Mucosa of descending colon (tissue), 3 donors: ENCODE measurements at places on chromosomes 1 and 21.
A peak's percentile ranks its signal among the peaks of the same experiment; 100 is the strongest.

DNA sequence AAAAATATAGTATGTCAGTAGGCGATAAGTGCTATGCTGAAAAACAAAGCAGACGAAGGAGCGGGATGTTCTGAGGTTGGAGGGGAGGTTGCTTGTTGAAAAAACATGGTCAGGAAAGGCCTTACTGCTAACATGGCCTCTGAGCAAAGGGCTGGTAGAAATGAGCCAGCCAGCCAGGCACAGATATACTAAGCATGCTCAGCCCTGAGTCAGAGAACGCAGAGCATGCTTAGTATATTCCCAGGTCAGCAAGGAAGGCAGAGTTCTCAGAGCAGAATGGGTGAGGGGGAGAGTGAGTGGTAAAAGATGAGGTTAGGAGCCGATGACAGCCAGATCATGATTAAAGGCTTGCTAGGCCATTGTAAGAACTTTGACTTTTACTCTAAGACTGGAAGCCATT lies 36.7 kb downstream of the ZBTB40 start:
- no peak for DNase-seq

GRCh38 chr1:39643705-39644104 lies 4.3 kb upstream of the HEYL start:
- DNase-seq: no peak

GRCh38 chr1:55639051-55639450 lies 423.9 kb upstream of the USP24 start:
- DNase-seq: peak; percentile 12

GRCh38 chr1:15033264-15033663 lies 120.3 kb upstream of the TMEM51 start:
- DNase-seq: no peak

GRCh38 chr1:29062157-29062942 lies 61.4 kb downstream of the TMEM200B start:
- DNase-seq: no peak

GRCh38 chr1:36516372-36517010 lies 33.8 kb upstream of the CSF3R start:
- no peak for DNase-seq

DNA sequence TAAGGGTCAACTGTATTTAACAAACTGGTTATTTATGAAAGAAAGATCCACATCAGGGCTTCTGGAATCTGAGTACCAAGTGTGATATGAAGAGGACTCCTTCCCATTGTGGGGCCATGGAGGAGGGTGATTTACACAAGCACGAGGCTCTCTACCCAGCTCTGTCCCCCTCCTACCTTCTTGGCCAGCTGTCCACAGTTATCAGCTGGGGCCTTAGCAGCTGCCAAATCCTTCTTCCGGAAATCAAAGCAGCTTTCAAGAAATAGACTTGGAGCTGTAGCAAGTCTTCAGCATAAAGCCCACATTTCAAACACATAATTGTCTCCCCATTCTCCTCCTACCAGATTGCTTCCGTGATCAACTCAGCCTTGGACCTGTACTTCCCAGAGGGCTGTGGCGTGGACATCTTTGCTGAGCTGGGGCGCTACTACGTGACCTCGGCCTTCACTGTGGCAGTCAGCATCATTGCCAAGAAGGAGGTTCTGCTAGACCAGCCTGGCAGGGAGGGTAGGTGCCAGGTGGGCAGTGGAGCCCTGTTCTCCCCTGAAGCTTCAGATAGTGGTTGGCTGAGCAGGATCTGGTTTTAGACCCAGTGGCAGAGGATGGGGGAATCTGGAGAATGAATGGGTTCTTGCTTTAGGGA lies 15.5 kb downstream of the AZIN2 start:
- no peak for DNase-seq

- no peak for DNase-seq
Measured at GRCh38 chr1:36653850-36654249, 171.1 kb upstream of the CSF3R start.

- DNase-seq: peak; percentile 84
Measured at GRCh38 chr1:76074321-76075187, at the start of gene ST6GALNAC3. Gene ST6GALNAC3 (plus strand): TSS chr1:76074746.

GRCh38 chr1:56481140-56481694 lies 98.1 kb downstream of the PLPP3 start:
- no peak for DNase-seq

GRCh38 chr1:231020816-231021215 lies 19.2 kb downstream of the FAM89A start:
- DNase-seq: no peak

GRCh38 chr1:158554352-158554751 lies at the start of gene OR6Y1:
Gene OR6Y1 (minus strand): TSS chr1:158554405. CDS start chr1:158548105, 6,300 bp downstream.
- DNase-seq: no peak

DNA sequence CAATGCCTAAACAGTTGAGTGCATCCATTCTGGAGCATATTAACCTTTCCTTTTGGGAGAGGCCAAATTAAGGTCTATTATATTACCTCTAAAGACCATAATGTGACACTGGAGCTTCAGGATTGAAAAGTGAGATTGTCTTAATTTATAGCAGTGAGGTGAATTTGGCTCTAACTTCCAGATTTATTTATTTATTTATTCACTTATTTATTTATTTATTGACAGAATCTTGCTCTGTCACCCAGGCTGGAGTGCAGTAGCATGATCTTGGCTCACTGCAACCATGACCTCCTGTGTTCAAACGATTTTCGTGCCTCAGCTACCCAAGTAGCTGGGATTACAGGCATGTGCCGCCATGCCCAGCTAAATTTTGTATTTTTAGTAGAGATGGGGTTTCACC lies 19.1 kb downstream of the ZCCHC17 start:
- DNase-seq: no peak

GRCh38 chr1:211975152-211975941 lies 60.0 kb downstream of the INTS7 start:
- no peak for DNase-seq

DNA sequence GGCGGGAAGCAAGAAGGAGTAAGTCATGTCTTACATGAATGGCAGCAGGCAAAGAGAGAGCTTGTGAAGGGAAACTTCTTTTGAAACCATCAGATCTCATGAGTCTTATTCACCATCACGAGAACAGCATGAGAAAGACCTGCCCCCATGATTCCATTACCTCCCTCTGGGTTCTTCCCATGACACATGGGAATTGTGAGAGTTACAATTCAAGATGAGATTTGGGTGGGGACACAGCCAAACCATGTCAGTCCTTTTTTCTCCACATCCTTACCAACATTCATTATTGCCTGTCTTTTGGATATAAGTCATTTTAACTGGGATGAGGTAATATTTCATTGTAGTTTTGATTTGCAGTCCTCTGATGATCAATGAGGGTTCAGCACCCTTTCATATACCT lies 81.0 kb downstream of the DIRAS3 start:
- no peak for DNase-seq

DNA sequence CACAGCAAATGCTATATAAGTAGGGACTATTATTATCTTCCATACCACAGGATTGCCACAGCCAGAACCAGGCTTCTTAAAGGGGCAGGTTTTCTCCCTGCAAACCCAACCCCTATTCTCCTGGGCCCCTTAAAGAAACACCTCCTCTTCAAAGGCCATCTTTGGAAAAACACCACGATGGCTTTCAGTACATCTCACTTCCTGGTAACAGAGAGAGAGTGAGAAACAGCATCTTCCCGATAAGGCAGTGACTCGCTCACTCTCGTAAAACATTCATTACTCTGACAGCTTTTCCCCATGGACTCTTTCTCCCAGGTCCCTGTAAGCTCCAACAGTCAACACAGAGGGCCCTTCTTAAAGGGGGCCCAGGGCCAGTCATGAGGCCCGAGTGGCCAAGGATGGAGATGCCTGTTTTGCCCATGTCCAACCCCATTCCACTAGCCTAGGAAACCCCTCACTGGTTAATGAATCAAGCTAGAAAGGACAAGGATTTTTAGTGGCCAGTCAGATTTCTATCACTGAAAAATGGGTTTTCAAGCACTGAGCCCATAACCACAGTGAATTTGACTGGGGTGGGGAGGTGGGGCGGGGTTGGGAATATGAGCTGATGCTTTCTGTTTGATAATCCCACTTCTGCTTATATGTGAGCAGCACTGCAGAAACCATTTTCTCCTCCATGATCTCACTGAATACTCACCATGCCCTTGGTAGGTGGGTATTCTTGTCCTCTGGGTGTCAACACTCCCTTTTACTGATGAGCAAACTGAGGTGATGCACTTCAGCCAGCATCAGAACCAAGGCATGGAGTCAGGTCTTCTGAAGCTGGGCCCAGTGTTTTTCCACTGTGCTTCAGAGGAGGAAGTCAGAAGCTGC lies 3.6 kb upstream of the NAV1 start:
- no peak for DNase-seq

GRCh38 chr1:119226913-119227312 lies 86.5 kb upstream of the WARS2 start:
- no peak for DNase-seq

- DNase-seq: no peak
Measured at GRCh38 chr1:93712741-93713140, 31.1 kb upstream of the BCAR3 start.

DNA sequence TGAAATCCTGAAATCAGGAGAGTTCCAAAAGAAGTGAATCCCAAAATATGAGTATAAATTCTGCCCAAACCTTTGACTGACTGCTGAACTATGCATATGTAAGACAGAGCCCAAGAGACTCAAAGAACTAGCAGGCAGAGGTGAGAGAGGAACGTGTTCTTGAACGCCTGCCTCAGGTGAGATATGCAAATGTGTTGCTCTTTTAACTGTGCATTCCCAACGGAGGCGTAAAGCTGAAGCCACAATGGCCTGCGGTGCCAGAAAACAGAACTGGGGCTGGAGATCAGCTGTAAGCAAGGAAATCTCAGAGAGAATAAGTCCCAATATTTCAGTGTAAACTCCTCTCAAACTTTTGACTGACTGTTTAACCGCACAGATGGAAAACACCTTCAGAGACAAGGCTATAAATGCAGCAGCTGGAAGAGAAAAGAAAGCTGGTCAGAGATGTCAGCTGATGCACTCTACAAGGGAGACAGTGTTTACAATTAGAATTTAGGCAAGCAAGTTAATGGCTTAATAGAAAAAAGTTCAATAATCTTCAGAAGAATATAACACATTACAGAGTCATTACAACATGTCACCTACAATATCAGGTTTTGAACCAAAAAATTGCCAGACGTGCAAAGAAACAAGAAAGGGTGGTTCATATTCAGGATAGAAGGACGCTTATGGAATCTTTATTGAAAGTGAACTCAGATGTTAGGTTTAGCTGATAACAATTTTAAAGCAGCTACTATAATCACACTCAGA lies 43.0 kb upstream of the TRIM67 start:
- DNase-seq: no peak

- DNase-seq: no peak
Measured at GRCh38 chr1:198330982-198331615, 174.3 kb downstream of the NEK7 start.

- no peak for DNase-seq
Measured at GRCh38 chr1:33008051-33008914, 28.4 kb downstream of the AK2 start.

GRCh38 chr1:44283524-44284173 lies 70.4 kb downstream of the DMAP1 start:
- no peak for DNase-seq

DNA sequence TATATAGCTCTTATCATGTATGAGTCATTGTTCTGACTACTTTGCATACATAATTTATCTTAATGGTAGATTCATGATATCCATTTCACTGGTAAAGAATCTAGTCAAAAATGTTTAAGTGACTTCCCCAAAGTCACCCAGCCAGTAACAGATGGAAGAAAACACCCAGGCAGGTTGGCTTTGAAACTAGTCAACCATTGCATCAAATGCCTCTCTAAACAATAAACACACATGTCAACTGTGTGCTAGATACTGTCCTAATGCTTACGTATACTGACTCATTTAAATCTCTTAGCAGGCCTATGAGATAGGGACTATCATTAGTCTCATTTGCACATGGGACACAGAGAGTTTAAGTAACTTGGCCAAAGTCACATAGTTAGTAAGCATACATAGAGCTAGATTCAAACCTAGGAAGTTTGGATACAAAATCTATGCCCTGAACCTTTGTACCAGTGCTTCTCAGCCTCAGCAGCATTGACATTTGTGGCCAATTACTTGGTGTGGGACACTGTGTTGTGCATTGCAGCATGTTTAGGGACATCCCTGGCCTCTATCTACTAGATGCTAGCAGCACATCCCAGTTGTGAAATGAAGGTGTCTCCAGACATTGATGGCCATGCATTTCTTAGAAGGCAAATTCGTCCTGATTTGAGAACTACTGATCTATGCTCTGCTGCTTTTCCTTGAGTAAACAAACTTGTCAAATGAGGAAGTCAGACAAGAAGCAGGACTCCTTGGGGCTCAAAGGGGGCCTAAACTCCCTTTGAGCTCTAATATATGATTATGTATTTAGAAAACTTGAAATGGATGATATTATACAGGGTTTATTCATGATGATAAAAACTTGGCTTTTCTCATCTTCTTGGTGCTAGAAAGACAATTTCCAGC lies 316.3 kb downstream of the KCNH1 start:
- no peak for DNase-seq

- DNase-seq: peak; percentile 48
Measured at GRCh38 chr1:26132128-26132833, 20.7 kb downstream of the PDIK1L start.

DNA sequence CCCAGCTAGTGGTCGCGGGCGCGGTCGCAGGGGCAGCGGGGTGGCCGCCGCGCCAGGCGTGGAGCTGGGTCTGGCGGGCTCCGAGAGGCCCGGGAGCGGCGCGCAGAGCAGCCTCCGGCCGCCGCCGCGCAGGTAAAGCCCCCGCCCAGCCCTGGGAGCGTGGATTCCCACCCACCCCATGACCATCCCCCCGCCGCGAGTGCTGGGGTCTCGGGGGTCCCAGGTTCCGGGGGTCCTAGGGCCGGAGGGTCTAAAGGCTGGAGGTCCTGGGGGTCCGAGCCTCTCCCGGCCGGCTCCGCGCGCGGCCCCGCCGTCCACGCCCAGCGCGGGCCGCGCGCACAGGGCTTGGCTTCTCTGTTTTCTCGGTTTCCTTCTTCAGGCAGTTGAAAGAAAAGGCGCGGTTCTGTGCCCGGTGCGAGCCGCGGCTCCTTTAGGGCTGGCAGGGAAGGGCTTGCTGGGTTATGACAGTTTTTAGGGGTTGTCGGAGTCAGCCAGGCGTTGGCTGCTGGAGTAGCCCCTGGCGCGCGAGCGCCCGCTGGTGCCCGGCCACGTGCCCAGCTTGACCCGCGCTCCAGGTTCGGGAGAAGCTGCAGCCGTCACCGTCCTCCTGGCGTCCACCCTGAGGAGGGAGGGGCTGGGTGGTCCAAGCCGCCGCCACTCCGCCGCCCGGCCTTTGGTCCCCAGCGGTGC lies 359 bp downstream of the LRRC3 start:
- DNase-seq: peak; percentile 75

DNA sequence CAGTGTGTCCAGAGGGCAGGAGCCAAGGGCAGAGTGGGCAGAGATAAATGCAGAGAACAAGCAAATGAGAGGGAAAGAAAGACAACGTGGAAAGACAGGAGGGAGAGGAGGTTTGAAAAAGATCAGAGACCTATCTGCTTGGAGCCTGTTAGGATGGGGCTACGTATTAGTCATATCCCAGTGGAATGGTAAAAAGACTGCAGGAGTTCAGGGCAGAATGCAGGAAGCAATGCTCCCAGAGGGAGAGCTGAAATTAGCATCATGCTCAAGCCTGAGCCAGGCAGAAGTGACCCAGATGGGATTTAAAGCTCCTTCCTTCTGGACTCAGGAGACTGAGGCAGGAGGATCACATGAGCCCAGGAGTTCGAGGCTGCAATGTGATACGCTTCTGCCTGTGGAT lies 261.3 kb upstream of the CHRM3 start:
- no peak for DNase-seq

GRCh38 chr1:235843461-235843961 lies 23.2 kb downstream of the LYST start:
- peak; percentile 53 for DNase-seq
